ENCODE measurements at places on chromosomes 16 and 17.

- no peak for DNase-seq
Measured at GRCh38 chr16:10688291-10688690, 6.4 kb downstream of the TEKT5 start.

- no peak for DNase-seq
Measured at GRCh38 chr16:89417352-89417751, 73.0 kb downstream of the ANKRD11 start.

DNA sequence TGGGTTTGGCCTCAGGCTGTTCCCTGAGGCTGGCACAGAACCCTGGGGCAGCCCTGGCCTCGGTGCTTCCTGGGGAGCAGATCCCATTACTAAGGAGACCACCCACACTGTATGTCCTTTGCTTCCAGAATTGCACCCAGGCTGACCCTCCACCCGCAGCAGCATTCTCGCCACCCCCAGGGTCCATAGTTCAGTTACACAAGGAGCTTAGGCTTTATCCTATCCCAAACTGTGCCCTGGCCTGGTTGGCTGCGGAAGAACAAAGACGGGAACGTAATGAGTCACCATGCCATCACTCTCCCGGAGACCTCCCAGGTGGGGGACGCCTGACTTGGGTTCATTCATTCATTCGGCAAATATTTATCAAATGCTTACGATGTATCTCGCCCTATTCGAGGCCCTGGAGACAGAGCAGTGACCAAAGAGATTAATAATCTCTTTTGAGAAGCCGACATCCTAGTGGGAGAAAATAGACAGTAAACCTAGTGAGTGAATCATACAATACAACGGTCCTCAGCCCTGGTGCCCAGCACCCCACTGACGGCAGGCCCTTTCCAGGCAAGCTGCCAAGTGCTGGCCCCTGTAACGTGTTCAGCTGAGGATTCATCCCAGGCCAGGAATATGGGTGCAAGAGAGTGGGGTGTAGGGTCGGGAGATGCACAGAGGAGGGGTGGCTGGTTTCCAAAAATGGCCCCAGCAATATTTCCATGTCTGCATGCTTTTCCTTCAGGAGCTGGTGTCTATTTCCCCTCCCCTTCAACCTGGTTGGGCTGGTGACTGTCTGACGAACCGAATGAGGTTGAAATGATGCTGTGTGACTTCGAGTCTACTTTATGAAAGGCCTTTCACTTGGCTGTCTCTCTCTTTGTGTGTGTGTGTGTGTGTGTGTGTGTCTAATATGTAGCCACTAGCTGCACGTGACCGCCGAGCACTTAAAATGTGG, 134.2 kb downstream of the MGAT5B start:
- peak; percentile 11 for DNase-seq

DNA sequence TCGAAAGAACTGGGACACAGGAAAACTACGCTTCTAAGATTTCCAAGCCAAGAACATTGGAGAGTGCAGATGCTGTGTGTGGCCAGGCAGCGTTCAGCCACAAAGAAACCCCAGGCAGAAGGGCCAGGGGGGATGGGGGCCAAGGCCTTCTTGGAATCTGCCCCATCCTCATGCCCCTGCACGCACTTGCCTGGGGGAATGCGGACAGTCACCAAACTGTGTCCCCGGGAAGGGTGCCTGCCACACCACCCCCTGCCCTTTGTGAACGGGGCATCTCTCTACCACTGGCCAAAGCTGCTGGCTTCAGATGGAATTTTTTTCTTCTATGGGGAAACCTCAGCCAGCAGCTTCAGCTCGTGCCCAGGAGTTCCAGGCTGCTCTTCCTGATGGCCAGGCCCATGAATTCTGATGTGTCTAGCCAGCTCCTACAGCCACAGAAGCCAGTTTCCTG, 32.0 kb upstream of the DNAH17 start:
- no peak for DNase-seq

DNA sequence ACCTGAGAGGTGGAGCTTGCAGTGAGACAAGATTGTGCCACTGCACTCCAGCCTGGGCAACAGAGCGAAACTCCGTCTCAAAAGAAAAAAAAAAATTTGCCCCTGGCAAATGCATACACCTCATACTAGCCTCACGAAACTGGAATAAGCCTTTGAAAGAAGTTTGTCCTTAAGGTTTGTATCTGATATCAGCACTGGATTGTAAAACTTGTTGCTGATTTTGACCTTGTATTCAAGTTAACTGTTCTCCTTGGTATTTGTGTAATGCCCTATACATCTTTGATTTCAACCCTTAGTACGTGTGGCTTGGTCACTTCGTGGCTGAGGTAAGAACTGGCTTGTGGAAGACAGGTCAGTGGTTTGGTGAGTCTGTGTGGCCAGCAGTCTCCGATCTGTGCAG, 6.2 kb upstream of the FLCN start:
- DNase-seq: no peak

DNA sequence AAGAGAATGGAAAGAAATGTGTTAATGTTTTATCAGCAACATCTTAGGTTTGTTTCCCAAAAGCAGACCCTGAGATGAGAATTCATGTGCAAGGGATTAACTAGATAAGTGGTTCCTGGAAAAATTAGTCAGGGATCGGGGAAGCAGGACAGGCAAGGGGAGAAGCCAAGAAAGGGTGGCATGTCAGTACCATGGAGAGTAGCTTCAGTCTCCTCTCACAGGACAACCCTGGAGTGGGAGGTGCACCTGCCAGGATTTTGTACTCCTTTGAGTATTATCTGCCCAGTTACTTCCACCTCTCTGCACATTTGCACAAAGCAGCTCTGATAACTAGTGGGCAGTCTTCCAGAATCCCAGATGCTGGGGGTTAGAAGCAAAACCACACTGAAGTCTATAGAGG, 117.0 kb downstream of the RGS9 start:
- no peak for DNase-seq

GRCh38 chr17:7443499-7444485, 1.1 kb upstream of the CHRNB1 start:
- DNase-seq: no peak

- DNase-seq: no peak
Measured at GRCh38 chr17:39352986-39353385, 48.4 kb downstream of the FBXL20 start.

DNA sequence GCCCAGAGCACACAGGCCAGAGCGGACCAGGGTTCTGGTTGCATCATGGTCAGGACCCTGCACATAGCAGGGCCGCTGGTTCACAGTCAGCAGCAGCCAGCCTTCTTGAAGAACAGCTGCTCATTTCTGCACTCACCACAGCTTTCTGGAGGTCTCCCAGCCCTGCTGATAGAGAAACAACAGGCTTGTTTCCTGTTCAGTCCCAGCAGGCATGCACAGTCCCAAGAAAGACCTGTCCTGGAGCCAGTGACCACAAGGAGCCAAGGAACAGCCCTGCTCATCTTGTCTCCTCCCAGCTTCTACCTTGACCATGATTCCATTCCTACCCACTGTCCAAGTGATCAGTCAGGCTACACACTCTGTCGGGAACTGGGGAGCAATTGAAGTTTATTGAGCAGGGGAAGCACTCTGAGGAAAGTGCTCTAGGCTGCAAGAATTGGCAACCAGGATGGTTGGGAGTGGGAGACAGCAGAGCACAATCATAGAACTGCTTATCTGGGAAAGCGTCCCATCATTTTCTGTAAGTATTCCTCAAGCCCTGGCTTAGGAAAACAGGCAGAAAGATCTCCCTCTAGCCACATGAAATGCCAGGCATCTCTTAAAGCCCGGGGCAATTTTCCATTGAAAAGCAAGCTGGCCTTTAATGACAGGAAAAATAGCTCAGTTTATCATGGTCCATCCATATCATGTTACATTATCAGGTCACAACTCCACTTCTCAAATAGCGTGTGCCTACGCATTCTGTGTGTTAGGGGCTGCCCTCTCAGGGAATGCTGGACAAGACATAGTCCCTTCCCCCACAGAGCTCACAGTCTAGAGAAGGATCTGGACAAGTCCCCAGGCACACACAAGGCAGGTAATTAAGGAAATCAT, 155.4 kb upstream of the FOXF1 start:
- DNase-seq: no peak

DNA sequence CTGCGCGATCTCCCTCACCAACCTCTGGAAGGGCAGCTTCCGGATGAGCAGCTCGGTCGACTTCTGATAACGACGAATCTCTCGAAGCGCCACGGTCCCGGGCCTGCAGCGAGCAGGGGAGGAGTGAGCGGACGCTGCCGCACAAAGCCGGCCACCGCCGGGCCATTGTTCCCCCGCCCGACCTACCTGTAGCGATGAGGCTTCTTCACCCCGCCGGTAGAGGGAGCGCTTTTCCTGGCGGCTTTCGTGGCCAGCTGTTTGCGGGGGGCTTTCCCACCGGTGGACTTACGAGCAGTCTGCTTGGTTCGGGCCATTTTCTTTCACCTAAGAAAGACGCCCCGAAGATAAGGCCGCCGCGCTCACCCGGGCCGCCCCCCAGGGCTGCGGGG, 5.8 kb upstream of the UNK start:
- no peak for DNase-seq

DNA sequence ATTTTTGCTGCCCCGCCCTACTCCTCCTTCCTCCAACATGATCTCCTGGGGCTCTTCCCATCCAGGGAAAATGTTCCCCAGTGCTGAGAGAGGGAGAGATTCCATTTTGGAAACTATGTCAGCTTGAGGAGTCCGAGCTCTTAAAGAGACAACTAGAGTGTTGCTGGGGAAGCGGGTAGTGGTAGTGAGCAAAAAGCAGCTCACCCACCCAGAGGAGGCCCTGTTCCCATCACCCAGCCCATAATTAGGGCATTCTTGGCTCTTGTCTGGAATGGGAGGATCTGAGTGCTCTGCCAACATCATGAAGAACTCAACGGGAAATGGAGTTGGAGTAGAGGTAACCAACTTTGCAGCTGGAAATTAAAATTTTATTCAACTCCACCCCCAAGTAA, 9.1 kb upstream of the MSL1 start:
- no peak for DNase-seq

DNA sequence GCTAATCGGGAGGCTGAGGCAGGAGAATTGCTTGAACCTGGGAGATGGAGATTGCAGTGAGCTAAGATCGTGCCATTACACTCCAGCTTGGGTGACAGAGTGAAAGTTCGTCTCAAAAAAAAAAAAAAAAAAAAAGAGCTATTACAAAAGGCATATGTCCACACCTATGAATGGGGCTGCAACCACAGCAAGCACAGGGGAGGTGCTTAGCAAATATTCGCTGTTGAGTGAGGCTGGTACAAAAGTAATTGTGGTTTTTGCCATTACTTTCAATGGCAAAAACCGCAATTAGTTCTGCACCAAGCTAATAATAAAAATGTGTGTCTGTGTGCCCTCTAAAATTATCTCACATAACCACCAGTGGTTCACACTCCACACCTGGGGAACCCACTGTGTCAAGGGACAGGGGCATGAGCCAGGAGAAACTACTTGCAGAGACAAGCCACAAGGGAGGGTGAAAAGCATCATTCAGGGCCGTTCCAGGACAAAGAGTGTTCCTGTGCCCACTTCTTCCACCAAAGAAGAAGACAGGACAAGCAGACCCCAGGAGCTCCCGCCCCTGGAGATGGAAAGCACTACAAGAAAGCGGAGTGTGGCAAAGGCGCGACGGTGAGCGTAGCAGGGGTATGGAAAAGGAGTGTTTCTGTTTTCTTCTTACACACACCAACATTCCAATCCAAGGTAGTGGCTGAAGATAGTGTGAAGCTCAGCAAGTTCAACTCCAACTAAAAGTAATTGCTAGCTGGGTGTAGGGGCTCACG, 84.4 kb upstream of the CNEP1R1 start:
- DNase-seq: no peak

DNA sequence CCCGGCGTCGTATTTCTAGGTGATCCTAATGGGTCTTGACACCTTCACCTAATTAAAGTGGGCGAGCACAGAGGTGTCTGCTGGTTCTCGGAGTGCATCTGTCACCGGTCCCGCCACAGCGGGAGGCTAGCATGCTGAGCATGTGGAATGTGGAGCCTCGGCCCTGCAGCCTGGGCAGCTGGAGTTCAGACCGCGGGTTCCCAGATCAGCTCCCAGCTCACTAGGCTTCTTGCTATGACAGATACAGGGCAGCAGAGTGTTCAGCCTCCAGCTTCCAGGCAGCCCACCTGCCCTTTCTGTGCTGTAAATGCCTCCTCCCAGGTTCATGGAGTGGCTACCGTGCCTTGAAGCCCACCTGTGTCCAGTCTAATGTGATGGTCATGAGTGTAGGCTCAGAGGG, 166.7 kb downstream of the CPPED1 start:
- no peak for DNase-seq

DNA sequence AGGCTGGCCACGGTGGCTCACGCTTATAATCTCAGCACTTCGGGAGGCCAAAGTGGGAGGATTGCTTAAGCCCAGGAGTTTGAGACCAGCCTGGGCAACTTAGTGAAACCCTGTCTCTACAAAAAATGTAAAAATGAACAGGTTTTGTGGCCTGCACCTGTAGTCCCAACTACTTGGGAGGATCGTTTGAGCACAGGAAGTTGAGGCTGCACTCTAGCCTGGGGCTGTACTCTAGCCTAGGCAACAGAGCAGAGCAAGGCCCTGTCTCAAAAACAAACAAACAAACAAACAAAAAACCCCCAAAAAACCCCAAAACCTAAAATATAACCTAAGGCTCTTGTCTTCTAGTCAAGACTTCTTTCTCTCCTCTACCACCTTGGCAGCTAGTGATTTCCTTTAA, 7.4 kb upstream of the HIGD1B start:
- no peak for DNase-seq

- DNase-seq: no peak
Measured at GRCh38 chr16:56558024-56558747, 6.7 kb upstream of the MT4 start.

DNA sequence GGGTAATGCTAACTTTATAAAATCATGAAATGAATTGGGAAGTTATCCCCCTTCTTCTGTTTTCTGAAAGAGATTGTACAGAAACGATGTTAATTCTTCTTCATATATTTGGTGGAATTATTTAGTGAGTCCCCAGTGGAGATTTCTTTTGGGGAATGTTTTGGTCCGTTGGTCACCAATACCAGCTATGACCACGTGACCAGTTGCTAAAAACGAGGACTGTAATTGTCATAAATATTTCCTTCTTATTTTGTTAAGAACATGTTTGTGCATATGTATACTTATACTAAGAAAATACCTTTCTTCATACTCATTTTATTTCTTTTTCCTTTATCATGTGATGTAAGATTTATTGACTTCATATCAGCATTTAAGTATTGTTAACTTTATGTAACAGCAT, 10.3 kb upstream of the DYNLRB2 start:
- no peak for DNase-seq

DNA sequence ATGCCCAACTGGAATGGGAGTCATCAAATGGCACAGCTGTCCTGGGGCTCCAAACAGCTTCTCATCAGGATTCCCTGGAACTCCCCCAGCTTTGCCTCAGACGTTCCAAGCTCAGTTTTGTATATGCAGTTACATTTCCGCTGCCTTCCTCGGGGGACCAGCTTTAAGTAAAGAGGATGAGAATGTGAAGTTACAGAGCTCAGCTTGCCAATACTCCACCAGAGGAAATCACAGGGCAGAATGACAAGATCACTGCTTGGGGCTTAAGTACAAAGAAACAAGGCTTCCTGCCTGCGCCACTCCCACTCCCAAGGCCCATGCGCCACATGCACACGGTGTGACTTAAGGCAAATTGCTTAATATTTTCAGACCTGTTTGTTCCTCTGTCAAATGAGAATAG, 272.4 kb upstream of the CDH11 start:
- DNase-seq: no peak
